ENCODE measurements at places on chromosomes 2 and 18.
A peak's percentile ranks its signal among the peaks of the same experiment; 100 is the strongest.

- DNase-seq: no peak
Measured at GRCh38 chr18:50803592-50803991, 16.2 kb downstream of the MRO start.

GRCh38 chr2:15908371-15908770 lies 32.0 kb upstream of the MYCN start:
- DNase-seq: no peak

DNA sequence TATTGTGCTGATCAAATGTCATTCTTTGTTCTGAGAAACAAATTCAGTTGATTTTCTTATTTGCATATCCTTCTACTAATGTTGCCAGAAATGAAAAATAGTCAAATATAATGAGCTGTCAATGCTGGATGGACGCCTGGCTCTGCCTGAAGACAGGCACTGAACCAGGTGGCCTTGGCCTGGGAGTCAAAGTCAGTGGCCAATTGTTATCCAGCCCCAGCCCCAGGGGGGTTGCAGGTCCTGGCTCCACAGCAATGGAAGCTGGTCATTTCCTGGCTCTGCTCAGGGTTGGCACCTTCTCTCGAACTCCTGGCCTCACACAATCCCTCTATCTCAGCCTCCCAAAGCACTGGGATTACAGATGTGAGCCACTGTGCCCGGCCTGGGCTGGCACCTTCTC lies 176.8 kb upstream of the GLI2 start:
- no peak for DNase-seq

DNA sequence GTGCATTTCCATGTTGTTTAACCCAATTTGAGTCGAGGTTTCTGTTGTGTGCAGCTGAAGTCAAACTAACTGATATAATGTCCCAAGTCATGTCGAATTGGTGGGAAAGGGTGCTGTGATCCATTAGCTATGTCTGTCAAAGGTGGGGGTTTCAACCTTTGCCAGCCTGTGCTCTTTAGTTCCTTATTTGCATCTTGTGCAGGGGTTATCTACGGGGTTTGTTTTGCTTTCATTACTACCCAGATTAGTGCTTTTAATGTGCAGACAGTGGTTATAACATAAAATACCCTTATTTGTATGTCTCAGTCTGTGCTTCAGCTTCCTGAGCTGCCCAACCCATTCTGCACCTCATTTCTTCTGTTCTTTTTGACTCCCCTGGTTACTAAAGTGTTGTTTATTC lies 271.9 kb upstream of the CXCR4 start:
- no peak for DNase-seq

- DNase-seq: no peak
Measured at GRCh38 chr2:169512525-169512924, 3.0 kb downstream of the KLHL41 start.

GRCh38 chr2:42835577-42836371 lies 43.4 kb upstream of the HAAO start:
- peak; percentile 98 for DNase-seq

- no peak for DNase-seq
Measured at GRCh38 chr2:53690876-53691275, 76.7 kb upstream of the CHAC2 start.

DNA sequence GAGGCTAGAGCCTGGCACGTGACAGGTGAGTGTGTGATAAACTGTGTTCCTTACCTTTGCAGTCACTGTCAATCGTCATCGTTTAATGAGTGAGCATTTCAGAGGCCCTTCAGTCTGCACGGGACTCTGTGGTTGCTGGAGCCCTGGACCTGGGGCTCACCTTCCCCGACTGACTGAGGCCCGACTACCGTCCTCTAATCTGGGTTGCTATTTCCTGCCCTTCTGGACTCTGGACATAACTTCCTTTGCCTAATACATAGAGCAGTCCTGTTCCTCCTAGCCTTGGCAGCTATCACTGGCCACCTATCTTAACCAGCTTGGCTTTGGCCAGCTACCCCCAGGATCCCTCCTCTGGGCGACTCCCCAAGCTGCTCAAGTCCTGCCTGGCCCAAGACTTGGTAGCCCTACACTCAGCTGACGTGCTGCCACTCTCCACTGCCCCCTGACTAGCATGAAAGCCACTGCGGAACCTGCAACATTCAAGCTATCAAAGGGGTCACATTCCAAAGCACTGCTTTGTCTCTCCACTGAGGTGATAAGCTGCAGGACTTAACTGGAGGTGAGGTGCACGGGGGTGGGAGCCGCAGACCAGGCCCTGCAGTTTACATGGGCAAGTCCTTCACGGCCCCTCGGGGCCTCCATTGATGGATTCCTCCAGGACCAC lies 11.1 kb upstream of the RAB17 start:
- DNase-seq: no peak

- DNase-seq: no peak
Measured at GRCh38 chr2:196511258-196512168, 128.0 kb upstream of the CCDC150 start.

DNA sequence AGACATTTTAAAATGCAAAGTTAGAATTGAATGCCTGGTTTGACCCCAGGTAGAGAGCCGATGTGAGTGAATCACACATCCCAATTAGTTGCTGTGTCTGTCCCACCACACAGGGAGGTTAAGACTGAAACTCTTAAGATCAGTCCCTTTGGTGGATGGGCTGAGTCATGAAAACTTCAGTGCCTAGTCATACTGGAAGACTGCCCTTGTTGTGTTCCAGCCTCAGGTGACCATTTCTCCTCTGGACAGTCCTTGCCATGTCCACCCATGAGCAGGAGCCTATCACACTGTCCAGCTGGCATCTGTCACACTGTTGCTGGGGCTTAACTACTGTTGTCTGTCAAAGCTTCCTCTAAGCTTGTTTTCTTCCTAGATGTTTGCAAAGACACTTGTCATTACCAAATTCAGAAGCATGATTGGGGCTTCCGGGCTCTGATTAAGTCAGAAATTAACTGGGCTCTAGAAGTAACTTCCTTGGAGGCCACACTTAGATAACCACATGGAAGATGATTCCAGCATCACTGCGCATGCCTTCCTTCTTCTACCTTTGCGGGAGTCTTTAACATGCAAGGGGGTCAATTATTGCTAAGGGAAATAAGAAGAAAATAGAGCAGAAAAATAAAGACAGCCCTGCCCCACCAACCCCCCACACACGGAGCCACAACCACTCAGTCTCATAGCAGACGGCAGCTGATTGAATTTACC lies 21.3 kb downstream of the CYRIA start:
- no peak for DNase-seq

GRCh38 chr2:182167882-182168281 lies 182.2 kb downstream of the PPP1R1C start:
- no peak for DNase-seq

- DNase-seq: no peak
Measured at GRCh38 chr2:173749315-173749714, 215.9 kb downstream of the SP3 start.

- no peak for DNase-seq
Measured at GRCh38 chr2:238489896-238490295, 63.2 kb downstream of the ASB1 start.

DNA sequence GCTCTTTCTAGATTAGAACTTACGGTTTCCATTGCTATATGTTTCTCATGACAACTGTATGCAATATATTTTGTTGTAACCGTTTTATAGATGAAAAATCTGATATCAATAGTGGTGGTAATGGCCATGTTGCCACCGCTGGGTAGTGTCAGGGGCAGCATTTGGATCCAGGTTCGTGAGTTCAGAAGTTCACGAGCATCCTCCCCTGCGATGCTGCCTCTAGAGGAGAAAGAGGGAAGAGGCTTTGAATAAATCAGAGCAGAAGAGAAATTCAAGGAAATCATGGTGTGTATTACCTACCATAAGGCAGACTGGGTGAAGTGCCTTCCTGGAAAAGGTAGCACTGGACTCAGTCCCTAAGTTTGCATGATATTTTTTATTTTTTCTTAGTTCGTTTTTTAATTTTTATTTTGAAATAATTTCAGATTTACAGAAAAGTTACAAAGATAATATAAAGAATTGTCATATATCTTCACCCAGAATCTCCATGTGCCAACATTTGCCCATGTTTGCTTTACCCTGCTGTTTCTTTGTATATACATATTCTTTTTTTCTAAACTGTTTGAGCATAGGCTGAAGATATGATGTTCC lies 3.3 kb upstream of the ZBTB7C start:
- no peak for DNase-seq

DNA sequence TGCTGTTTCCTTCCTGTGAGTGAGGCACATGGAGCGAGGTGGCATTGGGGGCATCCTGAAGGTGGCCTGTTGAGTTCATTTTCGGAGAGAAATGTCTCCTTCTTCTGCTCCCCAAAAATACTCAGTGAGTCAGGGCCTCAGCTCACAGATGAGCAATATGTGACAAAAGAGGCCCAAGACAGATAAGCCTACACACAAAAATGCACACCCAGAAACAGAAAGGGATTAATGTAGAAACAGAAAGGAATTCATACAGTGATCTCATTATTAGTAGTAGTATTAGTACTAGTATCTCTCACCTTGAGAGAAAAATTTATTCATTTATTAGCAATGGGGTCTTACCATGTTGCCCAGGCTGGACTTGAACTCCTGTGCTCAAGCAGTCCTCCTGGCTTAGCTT lies 5.1 kb downstream of the GPR75 start:
- DNase-seq: no peak

- DNase-seq: no peak
Measured at GRCh38 chr2:205047273-205047839, 502.1 kb downstream of the PARD3B start.

GRCh38 chr18:23487738-23488570 lies 15.4 kb upstream of the RMC1 start:
- DNase-seq: no peak

GRCh38 chr2:195595825-195596224 lies 61.2 kb upstream of the SLC39A10 start:
- DNase-seq: no peak

DNA sequence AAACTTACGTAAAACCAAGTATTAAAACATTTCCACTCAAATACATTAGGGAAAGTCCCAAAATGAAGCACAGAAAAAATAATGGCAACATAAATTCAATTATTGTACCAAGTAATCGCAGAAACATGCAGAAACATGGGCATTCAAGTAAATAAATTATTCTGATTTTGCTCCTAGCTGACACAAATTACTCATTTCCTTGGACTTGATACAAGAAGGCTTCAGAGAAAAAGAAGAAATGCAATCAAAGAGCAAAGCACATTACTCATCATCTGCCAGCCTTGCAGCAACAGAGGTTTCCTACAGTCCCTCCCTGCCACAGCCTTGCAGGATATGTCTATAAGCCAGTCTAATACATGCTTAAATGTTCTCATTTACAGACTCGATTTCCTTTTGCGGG lies 439.8 kb upstream of the LYPD1 start:
- DNase-seq: peak; percentile 50

DNA sequence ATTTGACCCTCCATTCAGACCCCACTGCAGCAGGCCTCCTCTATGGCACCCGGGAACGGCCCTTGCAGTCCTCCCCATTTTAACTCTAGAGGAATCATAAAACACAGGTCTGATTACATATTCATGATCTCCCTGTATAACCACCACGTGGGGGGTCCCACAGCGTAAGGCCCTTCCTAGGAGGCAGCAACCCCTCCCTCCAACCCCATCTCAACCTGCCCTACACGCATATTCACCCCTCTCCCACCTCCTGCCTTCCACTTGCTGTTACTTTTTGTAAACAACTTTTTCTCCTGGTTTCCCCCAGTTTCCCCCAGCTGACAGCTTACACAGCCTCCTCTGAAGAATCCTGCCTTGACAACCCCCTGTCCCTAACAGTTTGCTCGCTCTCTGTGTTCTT lies 85.1 kb upstream of the FOXI3 start:
- no peak for DNase-seq

DNA sequence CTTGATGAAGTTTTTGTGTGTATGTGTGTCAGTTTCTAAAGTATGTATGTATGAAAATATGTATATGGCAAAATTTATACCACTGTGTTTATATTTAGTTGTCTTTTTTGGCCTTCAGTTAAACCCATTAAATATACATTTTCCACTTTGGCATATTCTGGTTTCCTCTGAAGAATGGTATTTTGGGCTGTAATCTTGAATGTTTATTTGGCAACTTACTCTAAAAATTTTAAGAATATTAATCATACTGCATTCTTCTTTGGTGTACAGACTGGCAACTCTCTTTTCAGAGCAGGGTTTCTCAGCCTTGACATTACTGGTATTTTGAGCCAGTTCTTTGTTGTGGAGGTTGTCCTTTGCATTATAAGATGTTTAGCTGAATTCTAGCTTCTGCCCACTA lies 27.9 kb upstream of the CCBE1 start:
- DNase-seq: no peak

- no peak for DNase-seq
Measured at GRCh38 chr18:47244086-47244485, 7.4 kb downstream of the SKOR2 start.

DNA sequence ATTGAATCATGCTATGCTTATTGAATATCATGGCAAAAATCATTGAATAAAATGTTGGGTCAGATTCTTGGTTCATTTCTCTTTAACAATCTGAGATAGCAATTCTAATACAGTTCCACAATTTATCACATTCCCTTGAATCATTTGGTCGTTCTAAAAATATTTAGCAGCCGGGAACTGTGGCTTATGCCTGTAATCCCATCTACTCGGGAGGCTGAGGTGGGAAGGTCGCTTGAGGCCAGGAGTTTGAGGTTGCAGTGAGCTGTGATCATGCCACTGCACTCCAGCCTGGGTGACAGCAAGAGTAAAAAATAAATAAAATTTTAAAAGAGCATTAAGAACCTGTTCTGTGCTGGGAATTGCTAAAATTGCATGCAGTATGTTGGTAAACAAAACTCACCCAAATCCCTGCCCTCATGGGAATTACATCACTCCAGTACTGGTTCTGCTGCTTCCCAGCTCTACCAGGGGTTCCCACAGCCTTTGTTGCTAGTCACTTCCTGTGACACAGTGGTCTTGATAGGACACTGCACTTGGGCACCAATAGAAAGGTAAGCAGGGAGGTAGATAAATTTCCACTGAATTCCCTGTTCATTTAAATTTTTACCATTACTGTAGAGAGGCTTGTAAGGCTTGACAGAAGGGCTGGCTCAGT lies 200.4 kb downstream of the CTNNA2 start:
- no peak for DNase-seq

GRCh38 chr2:33215299-33215698 lies 261.1 kb upstream of the RASGRP3 start:
- DNase-seq: peak; percentile 93

DNA sequence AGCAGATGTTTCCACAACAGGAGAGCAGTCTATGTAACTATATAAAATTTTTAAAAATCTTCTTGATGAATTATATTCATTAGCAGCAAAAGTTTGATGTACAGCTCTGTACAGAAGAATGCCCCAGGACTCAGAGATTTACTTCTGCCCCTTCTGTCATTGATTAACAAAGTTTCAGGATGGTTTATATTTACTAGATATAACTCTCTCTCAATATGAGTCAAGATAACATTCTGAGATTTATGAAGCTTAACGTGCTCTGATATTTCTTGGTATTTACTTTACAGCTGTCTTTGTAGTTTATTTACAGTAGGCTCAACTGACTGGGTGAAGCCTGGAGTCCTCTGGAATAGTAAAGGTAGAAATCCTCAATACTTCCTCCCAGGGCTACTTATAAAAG lies 93.6 kb upstream of the HNMT start:
- no peak for DNase-seq

GRCh38 chr18:76398896-76399612 lies 96.0 kb downstream of the ZNF516 start:
- DNase-seq: no peak

Measured in GM04503 (cell line).